ENCODE measurements at places on chromosomes 7 and 10. TPM values are rescaled to one million over a fixed set of nuclear protein-coding genes. Genes with fewer than 3 reads are reported as not detected.

DNA sequence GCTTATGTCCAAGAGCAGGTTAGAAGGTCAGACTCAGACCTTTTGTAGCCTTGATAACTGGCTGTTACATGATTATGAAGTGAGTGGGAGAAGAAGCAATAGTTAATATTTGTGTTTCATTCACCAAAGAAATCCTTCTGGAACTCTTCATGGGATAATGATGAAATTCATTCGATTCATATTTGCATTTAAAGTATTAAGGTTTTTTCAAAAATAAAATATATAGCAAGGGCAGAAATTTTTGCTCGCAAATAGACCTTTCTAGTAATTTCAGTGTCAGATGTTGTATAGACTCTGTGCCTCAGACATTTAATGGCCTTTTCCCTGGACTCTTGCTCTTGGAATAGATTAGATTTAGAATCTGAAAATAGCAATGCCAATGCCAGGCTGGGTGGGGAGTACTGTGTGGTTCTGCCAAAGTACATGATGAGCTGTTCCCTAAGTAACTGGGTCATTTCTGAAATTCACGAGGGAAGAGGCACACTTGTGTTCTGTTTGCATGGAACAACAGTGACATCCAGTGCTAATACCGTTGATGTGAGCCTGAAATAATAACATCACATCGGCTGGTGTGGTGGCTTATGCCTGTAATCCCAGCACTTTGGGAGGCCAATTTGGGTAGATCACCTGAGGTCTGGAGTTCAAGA lies 119.2 kb downstream of the MBL2 start:
- DNase-seq = no peak

DNA sequence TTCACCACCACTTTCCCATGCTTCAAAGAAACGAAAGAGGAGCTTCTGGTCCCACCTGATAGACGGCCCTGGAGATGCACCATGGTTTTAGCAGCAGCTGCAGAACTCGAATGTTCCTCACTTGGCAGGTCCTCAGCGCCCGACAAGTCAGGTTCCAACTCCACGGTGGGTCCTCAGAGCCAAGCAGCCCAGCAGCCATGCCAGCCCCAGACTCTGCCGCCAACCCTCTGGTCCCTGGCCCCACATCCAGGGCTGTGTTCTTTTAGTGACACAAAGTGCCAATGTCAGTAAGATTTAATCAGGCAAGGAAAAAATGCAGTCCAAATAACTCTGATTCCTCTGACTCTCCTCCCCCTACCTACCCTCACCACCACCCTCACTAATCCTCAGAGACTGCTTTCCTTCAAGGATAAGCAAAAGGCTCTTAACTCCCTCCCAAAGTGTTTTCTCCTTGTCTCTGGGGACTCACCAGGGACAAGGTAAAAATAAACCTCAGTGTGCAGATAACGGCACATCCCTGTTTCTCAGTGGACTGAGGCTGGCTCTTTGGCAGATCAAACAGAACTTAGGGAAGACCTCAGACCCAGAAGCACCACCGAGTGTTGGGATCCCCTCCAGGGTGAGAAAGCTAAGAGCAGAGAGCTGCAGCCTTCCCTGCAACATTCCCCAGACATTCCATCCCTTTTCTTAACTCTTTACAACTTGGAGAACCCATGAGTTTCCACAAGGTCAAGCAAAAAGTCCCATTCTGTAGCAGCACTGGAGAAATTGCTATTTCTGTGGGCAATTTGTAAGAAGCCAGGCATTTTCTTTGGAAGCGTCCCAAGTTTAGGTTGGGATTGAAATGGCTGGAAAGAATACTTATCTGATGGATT lies 358.9 kb downstream of the FRMD4A start:
- no peak for DNase-seq

GRCh38 chr7:37310327-37311080 lies 138.2 kb downstream of the ELMO1 start:
- no peak for DNase-seq

DNA sequence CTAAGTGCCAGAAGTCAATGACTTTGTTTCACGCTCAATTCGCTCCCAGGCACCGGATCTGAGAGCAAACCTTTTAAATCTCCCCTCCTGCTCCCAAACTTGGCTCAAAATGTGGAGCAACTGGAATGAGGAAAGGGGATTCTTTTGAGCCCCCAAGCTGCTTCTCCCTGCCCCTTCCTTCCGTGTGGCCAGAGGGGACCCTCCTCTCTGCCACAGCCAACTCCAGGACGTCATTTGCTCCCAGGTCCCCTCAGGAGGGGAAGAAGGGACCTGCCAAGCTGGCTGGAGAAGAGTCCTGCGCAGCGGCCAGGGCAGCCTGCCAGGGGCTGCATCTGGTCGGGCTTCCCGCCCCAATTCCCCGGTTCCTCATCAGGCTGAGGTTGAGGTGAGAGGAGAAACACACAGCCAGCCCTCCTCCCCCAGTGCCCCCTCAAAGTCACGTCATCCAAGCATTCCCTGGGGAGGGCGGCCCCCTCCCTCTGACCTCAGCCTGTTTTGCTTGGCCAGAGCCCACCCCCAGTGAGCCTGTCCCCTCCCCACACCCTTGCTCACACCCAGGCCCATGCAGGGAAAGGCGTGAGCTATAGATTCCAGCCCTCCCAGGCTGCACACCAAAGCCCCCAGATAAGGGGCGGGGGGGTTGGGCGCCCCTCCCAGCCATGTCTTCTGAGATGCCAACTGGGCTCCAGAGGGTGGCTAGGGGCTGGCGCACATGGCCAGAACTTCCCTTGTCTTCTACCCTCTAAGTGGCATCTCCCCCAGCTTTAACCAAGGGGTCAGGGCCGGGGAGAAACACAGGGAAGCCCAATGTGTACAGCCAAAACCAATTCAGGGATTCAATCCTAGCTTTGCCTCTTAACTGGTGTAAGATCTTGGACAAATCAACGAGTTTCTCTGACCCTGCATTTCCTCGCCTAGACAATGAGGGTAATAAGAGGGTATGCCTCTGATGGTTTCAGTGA lies 35.0 kb downstream of the SH3PXD2A start:
- DNase-seq = no peak

DNA sequence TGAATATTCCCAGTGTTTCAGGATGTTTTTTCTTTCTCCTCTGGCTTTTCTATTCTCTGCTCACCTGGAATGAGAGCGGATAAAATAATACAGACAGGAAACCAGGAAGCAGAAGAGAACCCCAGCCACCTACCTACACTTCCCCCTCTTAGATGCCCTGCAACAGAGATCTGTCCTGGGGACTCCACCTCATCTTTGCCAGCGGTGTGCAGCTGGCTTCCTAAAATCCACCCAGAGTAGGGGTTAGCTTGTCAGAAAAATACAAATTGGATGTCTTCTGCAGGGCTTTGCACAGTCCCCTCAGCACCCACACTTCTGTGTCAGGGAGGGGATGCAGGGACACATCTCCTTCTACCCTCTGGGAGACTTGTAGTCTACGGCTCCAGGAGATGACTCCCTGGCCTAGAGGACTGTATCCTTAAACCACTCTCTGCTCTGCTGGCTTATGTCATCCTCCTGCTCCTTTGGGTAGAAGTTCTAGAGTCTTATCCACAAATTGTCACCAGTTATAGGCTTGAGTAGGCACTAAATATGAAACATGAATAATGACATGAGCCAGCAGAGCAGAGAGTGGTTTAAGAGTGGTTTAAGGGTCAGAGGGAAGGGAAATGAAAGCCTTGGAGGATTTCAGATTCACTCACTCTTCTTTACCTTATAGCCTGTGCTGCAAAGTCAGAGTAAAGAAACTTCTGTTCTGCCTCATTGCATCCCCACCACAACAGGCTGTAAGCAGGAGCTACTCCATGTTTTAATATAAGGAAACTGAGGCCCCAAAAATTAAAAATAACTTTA lies 749.4 kb downstream of the AUTS2 start:
- DNase-seq = no peak

The GPNMB gene
- 25.3 TPM for total RNA-seq

- DNase-seq = no peak
These were observed 208.0 kb downstream of the ZNF365 start for GRCh38 chr10:62582101-62582705.

The MRC1 gene
- 1.5 TPM for total RNA-seq

DNA sequence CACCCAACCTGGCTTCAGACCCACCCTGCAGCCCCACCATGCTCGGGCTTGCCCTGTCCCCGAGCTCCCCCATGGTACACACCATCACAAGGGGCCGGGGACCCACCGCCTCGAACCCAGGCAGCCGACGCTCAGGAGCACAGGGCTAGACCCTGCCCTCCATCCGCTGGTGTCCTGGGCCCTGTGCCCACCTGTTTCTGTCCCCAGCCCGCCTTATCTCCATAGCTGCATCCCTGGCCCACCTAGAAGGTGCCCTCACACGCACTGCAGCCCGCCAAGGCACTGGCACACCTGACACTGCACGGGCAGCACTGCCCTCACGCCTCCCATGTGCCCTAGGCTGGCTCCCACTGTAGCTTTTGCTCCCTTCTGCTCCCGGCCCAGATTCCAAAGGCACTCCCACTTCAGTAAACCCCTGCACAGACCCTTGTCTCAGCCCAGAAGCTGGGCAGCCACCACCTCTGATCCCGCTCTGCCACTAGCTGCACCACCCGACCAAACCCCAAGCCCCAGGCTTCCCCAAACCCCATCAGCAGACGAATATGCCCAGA lies 17.1 kb downstream of the YKT6 start:
- DNase-seq = no peak
